Activated CD4-positive, alpha-beta T cell treated with anti-CD3 and anti-CD28 coated beads, Interleukin-2, amount 10 ng/mL, durations not matched to agents 7 days and 5 days (primary cell): ENCODE measurements at places on chromosomes 12 and 14. TPM values are rescaled to one million over a fixed set of nuclear protein-coding genes. Genes with fewer than 3 reads are reported as not detected.

GRCh38 chr12:69739287-69740191 lies 879 bp downstream of the RAB3IP start:
- DNase-seq: peak; percentile 71

DNA sequence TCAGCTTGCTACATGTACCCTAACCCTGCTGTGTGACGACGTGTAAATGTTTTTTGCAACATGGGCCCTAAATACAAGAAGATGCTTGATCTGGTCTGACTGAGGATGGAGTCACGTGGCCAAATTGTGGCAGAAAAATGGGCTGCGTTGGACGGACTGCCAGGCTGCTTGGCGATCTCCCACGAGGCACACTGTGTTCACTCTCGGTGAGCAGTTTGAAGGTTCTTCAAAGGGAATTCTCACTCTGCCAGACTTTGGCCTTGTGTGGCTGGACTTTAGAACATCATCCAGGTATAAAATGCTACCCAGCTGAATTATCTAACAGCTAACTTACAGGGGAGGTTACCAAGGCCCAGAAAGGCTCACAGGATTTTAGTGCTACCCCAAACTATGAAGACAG lies 85.1 kb downstream of the KDM2B start:
- DNase-seq: no peak

The PZP gene
- not detected for total RNA-seq

DNA sequence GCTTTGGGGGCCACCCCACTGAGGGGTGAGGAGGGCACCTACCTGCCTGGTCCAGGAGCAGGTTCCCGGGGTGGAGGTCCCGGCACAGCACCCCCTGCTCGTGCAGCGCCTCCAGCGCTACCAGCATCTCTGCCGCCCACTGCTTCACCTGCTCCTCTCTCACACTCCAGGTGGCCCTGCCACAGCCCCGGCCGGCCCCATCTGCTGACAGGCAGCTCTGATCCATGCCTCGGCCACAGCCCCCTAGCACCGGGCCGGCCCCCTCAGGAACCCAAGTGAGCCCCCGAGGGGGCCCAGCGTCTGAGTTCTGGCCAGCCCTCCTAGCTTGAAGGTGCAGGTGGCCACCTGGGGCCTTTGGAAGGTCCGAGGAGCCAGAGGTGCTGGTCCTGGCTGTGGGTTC lies 13.6 kb downstream of the RPS6KL1 start:
- no peak for DNase-seq

The BCL11B gene
- total RNA-seq: 116 TPM

GRCh38 chr14:93490001-93490400 lies 59.3 kb downstream of the UNC79 start:
- DNase-seq: no peak

The C12orf50 gene
- not detected for total RNA-seq

GRCh38 chr12:84038242-84038641 lies 874.4 kb downstream of the SLC6A15 start:
- no peak for DNase-seq

DNA sequence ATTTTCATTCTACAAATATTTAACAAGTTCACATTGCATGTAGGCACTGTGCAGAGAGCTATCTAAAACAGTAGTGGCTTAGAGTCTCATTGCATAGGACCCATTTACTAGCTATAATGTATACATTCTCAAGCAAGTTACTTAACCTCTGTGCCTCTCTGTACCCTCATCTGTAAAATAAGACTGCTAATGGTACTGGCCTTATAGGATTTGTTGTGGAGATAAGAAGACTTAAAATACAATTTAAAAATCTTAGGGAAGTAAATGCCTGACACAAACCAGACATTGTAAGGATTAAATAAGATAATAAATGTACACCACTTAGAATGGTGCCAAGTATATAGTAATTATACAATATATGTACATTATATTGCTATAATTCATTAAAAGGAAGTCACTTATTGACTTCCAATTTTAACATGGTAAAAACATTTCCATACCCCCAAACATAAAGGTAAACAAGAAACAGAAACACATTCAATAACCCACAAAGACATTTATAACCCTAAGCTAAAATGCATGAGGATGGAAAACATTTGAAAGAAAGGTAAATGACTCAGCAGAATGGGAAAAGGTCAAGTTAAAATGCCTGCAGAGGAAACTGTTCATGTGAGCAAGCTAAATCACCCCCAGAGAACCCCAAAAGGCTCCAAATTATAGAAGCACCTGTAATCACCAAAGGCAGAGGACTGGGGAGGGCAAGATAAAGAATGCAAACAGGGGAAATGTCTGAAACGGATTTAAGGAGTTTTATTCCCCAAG lies 30.8 kb downstream of the RPS6KA5 start:
- DNase-seq: no peak

DNA sequence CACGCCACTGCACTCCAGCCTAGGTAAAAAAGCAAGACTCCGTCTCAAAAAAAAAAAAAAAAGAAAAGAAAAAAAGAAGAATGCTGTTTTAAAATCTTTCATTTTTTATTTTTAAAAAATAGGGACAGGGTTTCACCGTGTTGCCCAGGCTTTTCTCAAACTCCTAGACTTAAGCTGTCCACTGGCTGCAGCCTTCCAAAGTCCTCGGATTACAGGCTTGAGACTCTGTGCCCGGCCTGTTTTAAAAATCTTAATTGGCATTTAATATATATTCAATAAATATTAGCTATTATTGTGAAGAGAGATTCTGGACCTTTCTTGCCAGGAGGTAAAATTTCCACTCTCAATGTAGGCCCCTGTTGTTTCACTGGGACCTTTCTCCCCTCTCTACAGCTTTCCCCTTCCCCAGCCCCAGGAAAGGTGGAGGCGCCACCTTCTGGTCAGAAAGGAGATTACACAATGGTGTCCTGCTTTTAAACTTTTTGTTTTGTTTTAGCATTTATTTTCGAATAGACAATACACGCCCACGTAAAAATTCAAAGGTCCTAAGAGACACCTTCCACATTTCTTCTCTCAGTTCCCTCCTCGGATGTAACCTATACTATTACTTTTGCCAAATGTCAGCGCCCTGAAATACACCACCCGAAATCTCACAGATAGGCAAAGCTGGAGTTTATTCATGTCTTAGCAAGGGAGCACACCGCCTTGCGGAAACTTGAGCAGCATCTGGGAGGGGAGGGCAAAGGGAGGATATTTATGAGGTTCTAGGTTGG lies 23.8 kb upstream of the PHC1 start:
- peak; percentile 69 for DNase-seq

- no peak for DNase-seq
These were observed 2.1 kb downstream of the SLC25A47 start for GRCh38 chr14:100325231-100325632.

The FZD10 gene
- not detected for total RNA-seq

DNA sequence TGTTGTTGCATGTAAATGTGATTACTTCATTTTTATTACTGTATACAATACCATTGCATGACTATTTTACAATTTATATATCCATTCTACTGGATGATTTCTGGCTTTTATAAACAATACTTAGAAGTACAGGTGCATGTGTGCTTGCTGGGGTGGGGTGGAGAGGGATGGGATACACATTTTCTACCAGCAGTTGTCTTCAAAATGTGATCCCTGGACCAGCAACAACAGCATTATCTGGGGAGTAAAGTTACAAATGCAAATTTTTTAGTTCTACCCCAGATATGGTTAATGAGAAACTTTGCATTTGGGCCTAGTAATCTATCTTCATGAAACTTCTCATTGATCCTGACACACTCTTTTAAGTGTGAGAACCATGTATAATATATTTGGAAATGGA lies 905.4 kb upstream of the ATXN7L3B start:
- no peak for DNase-seq

DNA sequence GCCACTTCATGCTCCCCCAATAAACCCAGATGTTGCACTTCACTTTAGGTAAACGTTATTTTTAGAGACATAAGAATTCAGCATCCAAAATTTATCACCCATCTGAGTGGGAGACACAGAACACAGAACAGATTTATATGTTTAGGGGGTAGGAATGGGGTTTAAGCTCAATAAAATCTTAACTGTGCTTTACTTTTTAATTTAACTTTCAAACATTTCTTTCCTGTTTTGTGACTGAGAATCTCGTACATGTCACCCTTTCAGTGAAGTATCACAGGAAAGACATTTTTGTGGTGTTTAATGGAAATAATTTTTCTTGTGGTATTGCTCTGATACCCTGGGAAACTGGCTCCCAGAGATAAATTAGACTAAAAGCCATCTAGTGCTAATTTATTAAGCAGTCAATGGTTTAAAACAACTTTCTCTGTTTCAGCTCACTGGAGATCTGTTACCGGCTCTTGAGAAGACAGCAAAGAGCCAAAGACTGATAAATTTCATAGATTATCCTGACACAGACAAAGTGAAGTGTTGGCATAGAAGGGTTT lies 148.0 kb upstream of the BMP4 start:
- DNase-seq: no peak

DNA sequence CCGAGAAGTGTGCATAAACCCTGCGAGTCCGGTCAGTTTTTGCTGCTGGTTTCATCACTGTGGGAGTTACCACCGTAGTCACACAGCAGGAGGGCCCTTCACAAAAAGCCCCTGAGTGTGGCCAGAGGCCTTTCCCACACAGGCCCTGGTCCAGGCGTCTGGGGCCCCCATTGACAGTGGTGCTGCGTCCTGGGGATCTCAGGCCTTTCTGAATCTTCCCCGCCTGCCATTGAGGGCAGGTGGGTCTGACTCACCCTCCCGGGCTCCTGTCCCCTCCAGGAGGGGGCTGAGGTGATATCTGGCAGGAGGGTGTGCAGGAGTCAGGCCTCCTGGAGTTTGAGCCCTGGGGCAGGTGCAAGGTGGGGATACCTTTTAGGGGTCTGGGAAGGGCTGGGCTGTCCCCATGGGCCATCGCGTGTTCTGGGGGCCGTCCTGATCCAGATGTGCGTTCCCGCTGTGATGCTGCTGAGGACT lies 358.5 kb downstream of the TMEM121 start:
- DNase-seq: no peak

The ANO2 gene
- not detected for total RNA-seq

DNA sequence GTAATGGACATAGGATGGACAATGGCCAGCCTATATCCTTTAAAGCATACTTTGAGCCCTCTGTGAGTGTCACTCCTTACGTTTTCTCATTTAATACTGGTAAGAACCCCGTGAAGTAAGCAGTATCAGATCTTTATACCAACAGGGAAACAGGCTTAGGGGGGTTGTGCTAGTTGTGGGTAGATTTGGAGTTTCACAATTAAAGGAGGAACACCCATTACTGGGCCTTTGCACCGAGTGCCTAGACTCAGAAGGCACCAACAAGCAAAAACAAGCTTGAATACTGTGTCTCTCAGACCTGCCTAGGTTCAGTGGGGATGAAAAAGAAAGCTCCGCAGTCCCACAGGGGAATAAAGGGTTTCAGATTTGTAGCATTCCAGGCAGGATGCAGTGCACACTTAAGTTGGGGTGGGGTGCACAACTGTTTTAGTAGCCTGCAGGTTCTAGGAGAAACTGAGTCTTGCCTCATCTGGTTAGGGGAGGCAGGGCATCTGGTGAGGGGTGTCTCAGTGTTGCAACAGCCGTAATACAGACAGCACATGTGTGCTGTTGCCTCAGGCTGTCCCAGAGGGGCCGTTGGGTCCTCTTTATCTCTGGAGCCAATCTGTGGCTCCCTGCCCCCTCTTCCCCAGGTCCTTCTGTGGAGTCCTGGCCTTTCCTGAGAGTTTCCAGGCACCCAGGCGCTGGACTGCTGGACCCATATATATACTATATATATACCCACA lies 51.2 kb downstream of the IRAK3 start:
- no peak for DNase-seq

DNA sequence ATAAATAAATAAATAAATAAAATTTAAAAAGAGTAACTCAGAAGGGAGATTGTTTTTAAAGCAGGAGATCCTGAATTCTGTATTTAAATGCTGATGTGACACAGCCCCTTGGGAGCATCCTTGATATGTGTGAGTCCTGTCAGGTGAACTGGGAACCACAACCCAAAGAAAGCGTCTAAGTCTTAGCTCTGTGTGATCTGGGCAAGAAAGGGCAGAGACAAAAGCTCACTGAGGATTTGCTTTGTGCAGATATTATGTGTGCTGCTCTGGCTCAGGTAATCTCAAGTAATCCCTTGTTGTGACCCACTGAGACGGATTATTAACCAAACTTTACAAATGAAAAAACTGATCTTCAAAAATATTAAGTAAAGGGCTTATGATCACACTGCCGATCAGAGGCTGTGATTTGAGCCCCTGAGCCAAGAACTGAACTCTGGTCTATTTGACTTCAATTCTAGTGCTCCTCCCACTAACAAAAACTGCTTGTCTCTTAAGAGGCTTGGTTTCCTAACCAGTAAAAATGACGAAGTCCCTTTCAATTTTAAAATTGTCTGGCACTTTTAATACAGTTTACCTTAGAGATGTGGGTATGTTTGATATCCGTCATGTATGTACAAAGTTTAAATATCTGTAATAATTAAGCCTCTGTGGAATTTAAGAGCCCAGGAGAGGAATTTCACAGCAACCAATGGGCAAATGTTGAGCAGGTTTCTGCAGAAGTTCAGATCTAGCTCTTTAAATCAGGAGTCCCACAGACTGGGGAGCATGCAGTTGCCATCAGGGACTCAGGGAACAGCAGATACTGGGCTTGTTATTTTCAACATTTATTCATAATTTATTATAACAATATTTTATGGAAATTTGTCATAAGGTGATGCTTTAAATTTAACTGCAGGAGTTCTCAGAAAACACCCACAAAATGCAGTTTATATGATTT lies 46.1 kb downstream of the CPM start:
- no peak for DNase-seq

GRCh38 chr14:65224799-65225198 lies 122.5 kb upstream of the MAX start:
- DNase-seq: no peak

DNA sequence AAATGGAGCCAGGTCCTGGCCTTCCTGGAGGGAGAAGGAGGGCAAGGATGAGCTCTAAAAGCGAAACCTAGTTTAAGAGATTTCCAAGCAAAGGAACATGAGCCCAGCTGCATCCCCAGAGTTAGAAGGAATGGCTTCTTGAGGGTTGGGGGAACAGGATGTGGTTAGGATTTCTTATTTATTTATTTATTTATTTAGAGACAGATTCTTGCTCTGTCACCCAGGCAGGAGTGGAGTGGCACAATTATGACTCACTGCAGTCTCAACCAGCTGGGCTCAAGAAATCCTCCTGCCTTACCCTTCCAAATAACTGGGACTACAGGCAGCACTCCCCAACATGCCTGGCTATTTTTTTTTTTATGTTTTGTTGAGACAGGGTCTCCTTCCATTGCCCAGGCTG lies 25.3 kb upstream of the TMEM106C start:
- DNase-seq: no peak

DNA sequence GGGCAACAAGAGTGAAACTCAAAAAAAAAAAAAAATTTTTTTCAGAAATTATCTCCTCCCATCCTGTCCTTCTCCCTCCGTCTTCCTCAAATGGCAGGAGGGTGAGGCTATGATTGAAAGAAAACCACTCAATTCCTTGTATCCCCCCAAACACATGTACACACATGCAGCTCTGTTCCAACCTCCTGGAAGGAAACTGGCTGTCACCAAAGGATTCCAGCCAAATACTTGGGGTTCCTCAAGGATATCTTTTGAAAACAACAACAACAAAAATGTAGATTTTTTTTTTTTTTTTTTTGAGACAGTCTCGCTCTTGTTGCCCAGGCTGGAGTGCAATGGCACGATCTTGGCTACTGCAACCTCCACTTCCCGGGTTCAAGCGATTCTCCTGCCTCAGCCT lies 46.8 kb upstream of the VASH1 start:
- DNase-seq: no peak

- no peak for DNase-seq
These were observed 27.8 kb downstream of the AREL1 start for GRCh38 chr14:74685056-74685455.

- no peak for DNase-seq
These were observed 250.2 kb downstream of the CACNA1C start for GRCh38 chr12:2302711-2303580.

- DNase-seq: no peak
These were observed 183.2 kb upstream of the MYL2 start for GRCh38 chr12:111103583-111103982.

- DNase-seq: no peak
These were observed 240.2 kb downstream of the BCAT1 start for GRCh38 chr12:24708718-24709117.
